ENCODE measurements at places on chromosomes 5 and 9. TPM values are rescaled to one million over a fixed set of nuclear protein-coding genes. Genes with fewer than 3 reads are reported as not detected.

The SV2C gene
- 0.12 TPM for total RNA-seq

The NCS1 gene
- total RNA-seq: 0.22 TPM

The NIPAL4 gene
- total RNA-seq: 1.1 TPM

The FOXD4 gene
- 0.32 TPM for total RNA-seq

The NR4A3 gene
- total RNA-seq: 84.1 TPM

The ANKRD18A gene
- 10.9 TPM for total RNA-seq

The SEMA5A gene
- total RNA-seq: 2.8 TPM

GRCh38 chr9:77753180-77753579 lies 105.1 kb upstream of the GNA14 start:
- no peak for DNase-seq

DNA sequence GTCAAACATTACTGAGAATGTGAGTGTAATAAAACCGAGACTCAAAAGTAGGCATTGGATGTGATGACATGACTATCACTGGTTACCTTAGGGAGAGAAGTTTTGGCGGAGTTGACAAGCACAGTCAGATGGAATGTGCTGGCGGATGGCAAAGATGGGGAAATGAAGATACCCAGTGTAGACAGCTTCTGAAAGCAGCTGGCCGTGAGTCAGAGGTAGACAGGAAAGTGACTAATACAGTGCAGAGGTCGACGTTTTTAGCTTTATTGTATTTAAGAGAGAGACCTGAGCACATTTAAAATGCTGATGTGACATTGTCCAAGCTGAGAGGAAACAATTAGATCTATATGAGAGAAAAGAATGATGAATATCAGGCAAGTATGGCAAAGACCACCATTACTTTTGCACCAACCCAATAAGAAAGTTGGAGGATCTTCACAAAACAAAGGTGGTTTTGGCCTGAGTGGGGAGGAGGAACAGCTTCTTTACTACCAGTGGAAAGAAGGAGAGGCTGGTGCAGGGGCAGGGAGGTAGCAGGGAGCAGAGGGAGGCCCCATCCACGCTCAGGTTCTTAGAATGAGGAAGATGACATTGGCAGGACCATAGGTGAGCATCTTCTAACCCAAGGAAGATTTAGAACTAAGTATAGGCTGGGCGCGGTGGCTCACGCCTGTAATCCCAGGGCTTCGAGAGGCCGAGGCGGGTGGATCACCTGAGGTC lies 36.7 kb upstream of the KCNIP1 start:
- no peak for DNase-seq

GRCh38 chr5:139358064-139358463 lies 16.4 kb downstream of the PAIP2 start:
- DNase-seq: no peak

DNA sequence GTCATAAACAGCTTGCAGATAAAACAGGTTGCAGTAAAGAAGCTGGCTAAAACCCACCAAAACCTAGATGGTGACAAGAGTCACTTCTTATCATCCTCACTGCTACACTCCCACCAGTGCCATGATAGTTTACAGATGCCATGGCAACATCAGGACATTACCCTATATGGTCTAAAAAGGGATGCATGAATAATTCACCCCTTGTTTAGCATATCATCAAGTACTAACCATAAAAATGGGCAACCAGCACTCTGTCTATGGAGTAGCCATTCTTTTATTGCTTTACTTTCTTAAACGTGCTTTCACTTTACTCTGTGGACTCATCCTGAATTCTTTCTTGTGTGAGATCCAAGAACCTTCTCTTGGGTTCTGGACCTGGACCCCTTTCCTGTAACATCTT lies 6.7 kb upstream of the SOX30 start:
- DNase-seq: no peak

- no peak for DNase-seq
Observed at GRCh38 chr9:76359365-76359764, 34.9 kb downstream of the RFK start.

- DNase-seq: no peak
Observed at GRCh38 chr9:86298873-86299272, 16.5 kb upstream of the ISCA1 start.

DNA sequence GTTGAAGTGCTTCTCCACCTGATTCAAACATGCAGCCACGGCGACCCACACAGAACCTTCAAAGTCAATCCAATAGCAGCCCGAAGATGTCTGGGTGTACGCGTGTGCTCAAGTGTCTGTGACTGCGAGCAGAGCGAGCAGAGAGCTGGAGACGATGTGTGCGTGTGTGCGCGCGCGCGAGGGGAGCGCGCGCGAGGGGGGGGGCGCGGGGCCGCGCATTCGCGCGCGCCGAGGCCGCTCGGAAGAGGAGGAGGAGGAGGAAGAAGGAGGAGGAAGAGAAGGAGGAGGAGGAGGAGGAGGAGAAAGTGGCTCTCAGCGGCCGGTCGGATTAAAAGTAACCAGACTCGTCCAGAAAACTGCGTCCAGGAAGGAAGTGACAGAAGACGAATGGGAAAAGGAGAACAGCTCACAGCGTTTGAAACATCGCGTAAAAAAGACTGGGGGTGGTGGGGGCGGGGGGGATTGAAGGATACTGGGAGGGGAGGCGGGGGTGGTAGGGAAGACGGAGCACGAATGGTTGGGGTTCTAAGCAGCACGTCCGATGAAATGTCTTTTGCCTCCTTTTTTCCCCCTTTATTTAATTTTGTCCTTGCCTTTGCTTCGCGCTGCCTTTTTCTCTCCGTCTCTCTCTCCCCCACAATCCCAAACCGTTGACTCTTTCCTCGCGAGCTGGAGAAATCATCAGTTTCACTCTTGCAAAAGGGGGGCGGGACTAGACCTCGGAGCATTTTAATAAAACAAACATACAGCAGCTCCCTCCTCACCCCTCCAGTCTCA lies at the start of gene MEF2C:
TSS of gene MEF2C (minus strand) at position 126 of the 777 bp plus-strand sequence. CDS start 59,396 bp downstream, outside the sequence.
- peak; percentile 6 for DNase-seq

DNA sequence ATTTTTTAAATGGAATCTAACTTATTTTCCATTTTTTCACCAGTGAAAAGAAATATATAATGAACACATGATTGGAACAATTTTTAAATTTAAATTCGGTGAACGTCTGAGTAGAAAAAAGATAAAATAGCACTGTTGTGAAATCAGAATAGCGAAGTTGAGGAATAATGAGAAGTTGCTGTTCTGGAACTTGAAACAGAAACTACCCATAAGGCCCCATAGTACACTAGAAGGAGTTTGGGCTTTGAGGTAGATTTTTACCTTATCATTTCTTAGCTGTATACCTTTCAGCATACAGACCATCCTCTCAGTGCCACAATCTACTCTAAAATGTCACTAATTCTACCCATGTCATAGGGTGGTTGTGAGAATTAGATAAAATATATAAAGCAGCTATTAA lies 35.1 kb downstream of the TDRD7 start:
- DNase-seq: no peak

GRCh38 chr5:118883362-118883761 lies 105.0 kb downstream of the DTWD2 start:
- DNase-seq: no peak

DNA sequence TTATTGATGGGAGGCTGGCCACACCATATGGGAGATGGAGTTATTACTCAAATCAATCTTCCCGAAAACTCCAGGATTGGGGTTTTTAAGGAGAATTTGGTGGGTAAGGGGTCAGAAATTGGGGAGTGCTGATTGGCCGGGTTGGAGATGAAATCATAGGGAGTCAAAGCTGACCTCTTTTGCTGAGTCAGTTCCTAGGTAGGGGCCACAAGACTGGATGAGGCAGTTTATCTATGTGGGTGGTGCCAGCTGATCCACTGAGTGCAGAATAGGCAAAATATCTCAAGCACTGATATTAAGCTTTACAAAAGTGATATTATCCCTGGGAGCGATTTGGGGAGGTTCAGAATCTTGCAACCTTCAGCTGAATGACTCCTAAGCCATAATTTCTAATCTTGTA lies 75.7 kb upstream of the CLINT1 start:
- DNase-seq: no peak

- no peak for DNase-seq
Observed at GRCh38 chr9:84875193-84875592, 205.7 kb downstream of the NTRK2 start.

DNA sequence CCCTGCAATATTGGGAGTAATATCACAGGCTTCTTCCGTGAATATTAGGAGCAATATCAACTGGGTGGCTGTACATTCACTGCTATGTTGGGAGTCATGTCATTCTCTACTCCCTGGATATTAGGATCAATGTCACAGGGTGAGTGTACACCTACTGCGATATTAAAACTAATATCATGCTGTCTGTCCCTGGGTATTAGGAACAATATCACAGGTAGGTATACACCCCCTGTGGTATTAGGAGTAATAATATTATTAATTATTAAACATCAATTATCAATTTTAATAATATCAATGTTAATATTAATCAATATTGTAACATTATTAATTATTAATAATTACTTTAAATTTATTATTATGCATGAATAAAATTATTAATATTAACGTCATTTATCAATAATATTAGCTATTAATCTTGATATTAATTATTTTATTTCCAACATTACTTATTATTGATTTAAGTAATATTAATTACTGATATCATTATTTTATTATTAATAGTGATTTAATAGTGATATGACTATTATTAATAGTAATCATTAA lies 121.9 kb downstream of the TMEM38B start:
- no peak for DNase-seq

- no peak for DNase-seq
Observed at GRCh38 chr5:35771300-35771699, 85.4 kb upstream of the IL7R start.

- peak; percentile 38 for DNase-seq
Observed at GRCh38 chr5:150409638-150410523, 2.8 kb downstream of the CD74 start.

- no peak for DNase-seq
Observed at GRCh38 chr5:64487283-64487682, 18.5 kb upstream of the RGS7BP start.

GRCh38 chr5:149325894-149326293 lies 19.4 kb upstream of the GRPEL2 start:
- DNase-seq: no peak

DNA sequence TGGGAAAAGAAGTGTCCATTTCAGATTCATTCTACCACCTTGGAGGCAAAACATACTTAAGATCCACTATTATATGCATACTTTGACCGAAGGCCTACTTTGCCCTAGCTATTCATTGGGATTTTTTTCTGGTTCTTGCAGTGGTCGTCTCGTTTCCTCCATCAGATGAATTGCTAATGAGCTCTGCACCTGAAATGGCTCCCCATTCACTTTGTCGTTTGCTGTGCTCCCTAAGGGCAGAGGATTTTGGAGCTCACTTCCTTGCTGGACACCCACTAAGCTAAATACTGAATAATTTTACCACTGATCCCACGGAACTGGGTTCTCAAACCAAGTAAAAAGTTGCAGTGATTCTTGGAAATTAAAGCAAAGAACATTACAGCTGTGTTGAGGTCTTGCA lies 1.9 kb downstream of the KDM3B start:
- no peak for DNase-seq

- no peak for DNase-seq
Observed at GRCh38 chr5:83434946-83435345, 36.6 kb upstream of the VCAN start.

GRCh38 chr5:73565969-73566547 lies 515 bp downstream of the UTP15 start:
- DNase-seq: no peak

DNA sequence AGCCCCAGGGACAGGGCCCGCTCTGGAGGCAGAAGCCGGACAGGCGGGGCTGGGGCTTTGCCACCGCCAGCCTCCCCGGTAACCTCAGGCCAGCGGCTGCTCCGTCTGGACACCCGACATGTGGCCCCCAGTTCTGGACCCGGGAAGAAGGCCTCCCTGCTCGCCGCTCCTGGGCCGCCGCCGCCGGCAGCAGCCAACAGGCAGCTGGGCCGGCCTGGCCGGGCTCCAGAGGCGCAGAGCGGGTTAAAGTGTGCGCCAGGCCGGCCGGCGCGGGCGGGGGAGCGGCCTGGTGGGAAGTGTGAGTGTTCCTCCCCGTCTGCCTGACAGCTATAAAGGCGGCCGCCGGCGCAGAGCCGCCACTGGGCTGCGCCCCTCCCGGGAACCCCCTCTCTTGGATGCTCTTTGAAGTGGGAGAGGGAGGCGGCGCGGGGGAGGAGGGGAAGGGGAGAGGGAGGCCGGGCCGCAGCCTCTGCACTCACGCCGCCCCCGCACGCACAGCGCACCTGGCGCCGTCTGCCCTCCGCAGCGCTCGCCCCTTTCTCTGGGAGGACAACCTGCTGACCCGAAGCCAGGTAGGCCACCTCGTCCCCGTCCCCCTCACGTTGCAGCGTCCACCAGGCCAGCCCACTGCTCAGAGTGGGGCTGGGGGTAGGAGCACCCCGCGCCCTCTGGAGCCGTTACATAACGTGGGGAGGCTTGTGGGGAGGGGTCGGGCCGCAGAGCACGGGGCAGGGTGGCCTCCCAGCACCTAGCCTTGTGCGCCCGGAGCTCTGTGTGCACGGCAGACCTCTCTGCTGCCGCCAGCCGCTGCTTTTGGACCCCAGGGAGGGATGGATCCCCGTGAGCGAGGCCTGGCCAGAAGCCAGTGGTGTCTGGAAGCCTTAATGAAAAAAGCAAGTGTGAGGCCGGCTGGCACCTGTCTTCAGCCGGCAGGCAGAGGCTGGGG lies at the start of gene ADAMTSL2:
TSS of gene ADAMTSL2 (plus strand) at position 359 of the 946 bp plus-strand sequence. CDS start 2,009 bp downstream, outside the sequence.
- peak; percentile 8 for DNase-seq

- no peak for DNase-seq
Observed at GRCh38 chr9:93200989-93201334, 17.0 kb downstream of the WNK2 start.

DNA sequence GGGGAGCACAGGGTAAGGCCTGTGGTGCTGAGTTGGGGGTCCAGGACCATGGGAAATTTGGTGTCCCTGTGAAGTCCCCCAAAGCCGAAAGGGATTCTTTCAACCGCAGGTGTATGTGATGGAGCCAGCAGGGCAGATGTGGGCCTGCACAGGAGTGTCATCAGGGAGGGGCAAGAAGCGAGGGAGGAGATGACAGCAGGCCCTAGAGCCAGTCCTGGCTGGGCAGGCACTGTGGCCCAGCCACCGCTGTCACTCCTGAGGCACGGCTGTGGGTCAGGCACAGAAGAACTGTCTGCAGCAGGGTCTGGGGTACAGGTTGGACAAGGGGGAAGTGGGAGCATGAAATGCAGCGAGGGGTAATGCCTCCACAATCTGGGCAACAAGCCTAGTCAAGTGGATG lies 4.8 kb downstream of the HK3 start:
- DNase-seq: no peak

- DNase-seq: no peak
Observed at GRCh38 chr5:169785771-169786618, 148.9 kb downstream of the DOCK2 start.

GRCh38 chr9:92414566-92414965 lies 9.7 kb downstream of the OMD start:
- DNase-seq: no peak

- DNase-seq: no peak
Observed at GRCh38 chr5:133824661-133825254, 143.7 kb downstream of the C5orf15 start.

DNA sequence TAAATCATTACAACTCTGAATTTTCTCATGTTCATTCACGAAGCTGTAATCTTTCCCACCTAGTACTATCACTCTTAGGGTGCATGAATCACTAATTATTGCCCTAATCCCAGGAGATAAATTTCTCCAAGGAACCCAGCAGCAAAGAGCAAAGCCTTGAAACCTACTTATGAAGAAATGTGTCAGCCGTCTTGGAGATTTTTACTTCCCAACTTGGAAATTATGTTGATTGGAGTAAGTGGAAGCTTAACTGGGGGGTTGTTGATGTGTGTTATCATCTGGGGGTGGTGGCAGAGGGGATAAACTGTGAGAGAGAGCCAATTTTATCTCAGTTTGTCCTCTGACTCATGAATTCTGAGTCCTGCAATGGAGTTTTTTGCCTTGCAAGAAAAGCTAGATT lies 440.5 kb upstream of the WWC1 start:
- DNase-seq: no peak

All from CD4-positive, CD25-positive, alpha-beta regulatory T cell (primary cell).